ENCODE measurements at places on chromosomes 2 and 18. TPM values are rescaled to one million over a fixed set of nuclear protein-coding genes. Genes with fewer than 3 reads are reported as not detected.

Gene ST6GAL2
- not detected for total RNA-seq

Gene SP140
- total RNA-seq: 0.42 TPM

- H3K27me3 ChIP-seq: no peaks in the 10 kb centered on the region
- no peak overlapping the region for H3K27ac ChIP-seq
- H3K36me3 ChIP-seq: no peaks in the 10 kb centered on the region
These were observed 15.7 kb downstream of the CCL20 start for GRCh38 chr2:227829337-227829736.

GRCh38 chr2:79530443-79530842 lies 17.6 kb downstream of the CTNNA2 start:
- H3K27me3 ChIP-seq: no peaks in the 10 kb centered on the region
- DNase-seq: no peak
- H3K4me3 ChIP-seq: no peak overlapping the region
- H3K4me1 ChIP-seq: no peaks in the 10 kb centered on the region

DNA sequence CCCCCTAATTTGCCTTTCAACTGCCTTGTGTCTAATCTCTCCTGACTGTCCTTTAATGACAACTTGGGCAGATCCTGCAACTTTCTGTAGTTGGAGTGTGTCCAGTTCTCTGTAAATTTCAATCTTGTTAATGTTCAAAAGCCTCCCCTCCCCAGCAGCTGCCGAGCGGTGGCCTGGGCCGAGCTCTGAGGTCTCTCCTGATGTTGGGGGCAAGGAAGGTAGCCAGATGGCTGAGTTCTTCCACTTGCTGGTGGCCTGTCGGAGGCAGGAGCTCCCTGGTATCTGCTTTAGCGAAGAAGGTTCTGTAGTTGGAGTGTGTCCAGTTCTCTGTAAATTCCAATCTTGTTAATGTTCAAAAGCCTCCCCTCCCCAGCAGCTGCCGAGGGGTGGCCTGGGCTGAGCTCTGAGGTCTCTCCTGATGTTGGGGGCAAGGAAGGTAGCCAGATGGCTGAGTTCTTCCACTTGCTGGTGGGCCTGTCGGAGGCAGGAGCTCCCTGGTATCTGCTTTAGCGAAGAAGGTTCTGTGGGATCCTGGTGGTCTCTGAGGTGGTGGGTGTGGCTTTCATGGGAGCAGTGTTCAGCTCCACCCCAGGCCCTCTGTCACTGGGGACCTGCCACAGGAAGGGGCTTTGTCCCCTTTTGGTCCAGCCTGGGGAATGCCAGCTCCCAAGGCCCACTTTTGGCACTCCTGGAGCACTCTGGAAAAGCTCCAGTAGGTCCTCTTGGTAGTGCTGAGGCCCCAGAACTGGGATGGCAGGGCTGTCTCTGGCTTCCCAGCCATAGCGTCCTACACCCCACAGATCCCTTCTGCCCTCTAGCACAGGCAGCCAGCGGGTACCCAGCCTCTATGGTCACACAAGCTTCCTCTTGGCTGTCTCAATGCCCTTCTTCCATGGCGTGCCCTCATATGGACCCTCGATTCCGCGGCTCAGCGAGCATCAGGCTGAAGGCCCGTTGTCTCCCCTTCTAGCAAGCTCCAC lies 211.9 kb downstream of the ALPK2 start:
- no peaks in the 10 kb centered on the region for H3K4me1 ChIP-seq
- H3K36me3 ChIP-seq: no peaks in the 10 kb centered on the region
- no peak overlapping the region for H3K27ac ChIP-seq

DNA sequence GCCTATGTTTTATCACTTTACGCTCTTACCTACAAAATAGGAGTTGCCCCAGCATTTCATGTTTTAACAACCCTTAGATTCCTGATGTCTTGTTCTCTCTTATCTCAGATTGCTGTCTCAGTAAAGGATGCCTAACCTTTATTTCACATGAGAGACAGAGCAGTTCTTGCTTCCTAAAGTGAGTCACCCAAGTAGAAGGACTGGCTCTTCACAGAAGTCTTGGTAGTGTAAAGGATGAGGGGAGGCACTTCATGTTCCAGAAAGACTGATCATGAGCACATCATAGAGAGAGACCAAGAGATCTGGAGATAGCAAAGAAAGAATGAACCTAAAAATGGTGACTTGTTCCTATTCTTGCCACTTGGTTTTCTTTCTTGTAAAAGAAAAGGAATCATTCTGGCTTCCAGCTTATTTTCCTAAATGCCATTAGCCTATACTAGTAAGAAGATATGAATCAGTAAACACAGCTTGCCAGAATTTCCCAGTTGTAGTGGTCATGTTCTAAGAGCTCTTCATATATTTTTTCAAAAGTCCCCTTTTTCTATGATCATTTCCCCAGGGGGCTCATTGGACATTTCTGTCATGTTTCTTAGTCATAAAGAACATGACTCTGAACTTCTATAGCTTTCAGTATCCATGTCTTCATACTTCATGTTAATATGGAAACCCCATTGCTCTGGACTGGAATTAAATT lies 54.9 kb downstream of the MAPRE2 start:
- no peak overlapping the region for H3K27ac ChIP-seq
- H3K36me3 ChIP-seq: peaks cover 28% of the 10 kb centered on the region
- H3K4me3 ChIP-seq: no peak overlapping the region

DNA sequence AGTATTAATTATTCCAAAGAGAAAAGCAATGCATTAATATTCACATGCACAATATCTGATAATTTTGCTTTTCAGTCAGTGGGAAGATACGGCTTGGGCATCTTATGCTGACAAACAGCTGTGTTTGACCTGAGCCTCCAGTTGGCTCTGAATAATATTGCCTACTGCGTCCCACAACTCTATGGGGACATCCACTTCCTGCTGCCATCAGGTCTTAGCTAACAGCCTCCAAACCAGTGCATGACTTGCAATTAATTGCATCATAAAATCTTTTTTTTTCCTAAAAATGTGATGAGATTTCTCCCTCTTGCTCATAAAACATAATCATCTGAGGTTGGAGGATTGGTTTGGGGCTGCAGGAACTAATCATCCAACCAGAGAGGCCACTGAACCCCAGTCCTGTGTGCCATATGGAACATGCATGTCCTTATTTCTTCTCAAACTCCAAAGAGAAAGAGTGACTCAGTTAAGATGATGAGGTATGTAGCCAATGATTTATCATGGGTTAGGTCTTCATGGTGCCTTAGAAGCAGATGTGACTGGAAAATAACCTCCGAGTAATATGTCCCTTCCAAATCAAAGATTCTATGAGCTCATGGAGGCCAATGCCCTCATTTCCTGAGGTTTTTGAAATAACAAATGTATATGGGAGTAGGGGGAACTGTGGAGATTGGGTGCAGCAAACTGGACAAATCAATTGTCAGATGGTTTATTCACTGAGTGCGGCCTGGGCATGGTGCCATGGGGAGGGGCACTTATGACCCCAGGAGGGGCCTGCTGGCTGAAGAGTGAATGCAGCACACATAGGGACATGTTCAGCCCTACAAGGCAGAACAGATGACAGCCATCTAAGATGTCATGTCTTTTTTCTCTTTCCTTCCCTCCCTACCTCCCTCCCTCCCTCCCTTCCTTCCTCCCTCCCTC lies 39.4 kb downstream of the EDAR start:
- H3K27me3 ChIP-seq: no peaks in the 10 kb centered on the region
- no peak overlapping the region for H3K27ac ChIP-seq
- H3K4me3 ChIP-seq: no peak overlapping the region

DNA sequence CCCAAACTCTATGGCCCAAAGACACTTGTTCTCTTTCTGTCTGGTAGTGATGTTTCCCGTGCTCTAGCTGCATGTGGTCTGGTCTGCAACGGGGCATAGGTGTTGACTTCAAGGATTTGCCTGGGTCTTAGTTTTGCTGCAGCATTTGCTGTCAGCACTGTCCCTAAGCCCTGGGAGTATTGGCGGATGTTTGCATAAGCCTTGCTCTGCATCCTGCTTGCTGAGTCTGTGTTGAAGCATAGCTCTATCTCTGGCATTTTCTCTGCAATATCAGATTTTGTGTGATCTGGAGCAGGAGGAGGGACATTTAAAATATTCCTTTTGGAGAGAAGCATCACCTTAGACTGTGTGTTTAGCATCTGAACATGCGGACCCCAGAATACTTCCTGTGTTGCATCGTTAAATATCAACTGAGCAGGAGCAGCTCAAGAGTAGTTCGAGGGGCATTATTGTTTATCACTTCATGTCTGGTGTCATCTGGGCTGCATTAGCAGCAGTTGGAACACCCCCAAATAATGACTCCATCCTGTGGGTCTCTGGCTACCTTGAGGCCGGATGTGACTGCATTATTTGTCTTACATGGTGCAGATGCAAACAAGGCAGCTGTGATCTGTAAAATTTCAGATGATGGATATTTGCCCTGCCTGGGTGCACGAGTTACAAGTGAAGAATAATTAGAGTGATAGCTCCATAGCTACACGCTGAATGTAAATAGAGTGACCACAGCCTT lies 231.7 kb downstream of the TRIB2 start:
- DNase-seq: no peak
- H3K4me1 ChIP-seq: no peaks in the 10 kb centered on the region
- no peaks in the 10 kb centered on the region for H3K36me3 ChIP-seq
- H3K4me3 ChIP-seq: no peak overlapping the region
